LHCN-M2 (cell line): ENCODE measurements at places on chromosomes 3 and 15. TPM values are rescaled to one million over a fixed set of nuclear protein-coding genes. Genes with fewer than 3 reads are reported as not detected.

GRCh38 chr3:194081826-194082225, 54.1 kb upstream of the HES1 start:
- DNase-seq: no peak

DNA sequence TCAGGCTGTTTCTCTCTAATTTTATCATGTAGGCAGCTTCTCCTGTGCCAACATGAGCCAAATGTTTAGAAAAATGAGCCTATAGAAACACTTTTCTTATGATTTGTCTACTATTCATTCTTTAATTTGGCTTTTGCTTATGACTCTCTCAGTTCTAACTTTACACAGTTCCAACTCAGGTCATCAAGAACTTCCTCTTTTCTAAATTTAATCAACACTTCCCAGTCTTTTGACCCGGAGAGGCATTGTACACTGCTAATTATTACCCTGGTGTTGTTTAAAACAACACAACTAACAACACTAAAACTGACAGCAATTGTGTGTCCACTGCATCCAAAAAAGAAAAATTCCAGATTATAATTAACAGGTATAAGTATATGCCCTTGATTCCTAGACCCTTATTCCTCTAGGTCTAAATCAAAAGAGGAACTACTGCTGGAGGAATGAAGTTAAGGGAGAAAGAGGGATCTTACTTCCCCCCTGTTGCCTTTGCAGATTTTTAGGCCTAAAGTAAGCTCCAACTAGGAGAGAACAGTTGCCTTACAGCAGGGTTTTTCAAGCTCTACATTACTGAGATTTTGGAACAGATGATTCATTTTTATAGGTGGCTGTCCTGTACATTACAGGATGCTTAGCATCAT, 332.2 kb upstream of the GOLIM4 start:
- no peak for DNase-seq

DNA sequence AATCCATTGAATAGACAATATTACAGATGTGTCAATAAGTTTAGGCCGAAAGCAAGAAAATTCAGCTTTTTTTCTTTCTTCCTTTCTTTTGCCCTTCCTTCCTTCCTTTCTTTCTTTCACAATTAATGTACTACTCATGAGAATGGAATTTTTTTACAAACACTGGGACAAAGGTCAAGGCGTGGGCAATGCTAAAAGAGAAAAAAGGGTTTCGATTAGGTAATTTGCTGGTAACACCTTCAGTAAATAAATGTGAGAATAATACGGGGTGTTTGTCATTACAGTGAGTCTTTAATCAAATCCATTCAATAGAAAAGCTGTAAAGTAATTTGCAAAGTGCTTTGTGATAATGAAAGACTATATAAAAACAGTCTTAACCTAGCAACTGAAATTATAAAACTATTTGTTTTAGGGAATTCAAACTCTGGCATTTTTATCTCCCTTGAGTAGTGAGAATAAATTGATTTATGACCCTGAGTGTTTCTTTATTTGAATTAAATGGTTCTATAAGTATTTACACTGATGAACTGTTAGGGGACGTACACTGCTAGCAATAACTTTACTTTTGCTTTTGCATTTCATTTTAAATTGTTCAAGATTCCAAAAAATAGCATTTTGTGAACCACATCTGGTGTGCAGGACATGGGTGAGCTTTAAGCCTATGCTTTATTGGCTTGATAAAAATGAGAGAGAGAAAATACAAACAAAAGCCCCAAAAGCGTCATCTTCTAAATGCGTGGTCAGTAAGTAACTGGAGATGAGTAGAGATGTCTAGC, 104.2 kb upstream of the THRB start:
- DNase-seq: peak; percentile 49

- DNase-seq: no peak
These were observed 148.4 kb downstream of the CNTN4 start for GRCh38 chr3:2246873-2247648.

- DNase-seq: no peak
These were observed 511.2 kb downstream of the FOXP1 start for GRCh38 chr3:71072287-71072686.

- no peak for DNase-seq
These were observed 43.9 kb downstream of the DHX30 start for GRCh38 chr3:47846880-47847248.

DNA sequence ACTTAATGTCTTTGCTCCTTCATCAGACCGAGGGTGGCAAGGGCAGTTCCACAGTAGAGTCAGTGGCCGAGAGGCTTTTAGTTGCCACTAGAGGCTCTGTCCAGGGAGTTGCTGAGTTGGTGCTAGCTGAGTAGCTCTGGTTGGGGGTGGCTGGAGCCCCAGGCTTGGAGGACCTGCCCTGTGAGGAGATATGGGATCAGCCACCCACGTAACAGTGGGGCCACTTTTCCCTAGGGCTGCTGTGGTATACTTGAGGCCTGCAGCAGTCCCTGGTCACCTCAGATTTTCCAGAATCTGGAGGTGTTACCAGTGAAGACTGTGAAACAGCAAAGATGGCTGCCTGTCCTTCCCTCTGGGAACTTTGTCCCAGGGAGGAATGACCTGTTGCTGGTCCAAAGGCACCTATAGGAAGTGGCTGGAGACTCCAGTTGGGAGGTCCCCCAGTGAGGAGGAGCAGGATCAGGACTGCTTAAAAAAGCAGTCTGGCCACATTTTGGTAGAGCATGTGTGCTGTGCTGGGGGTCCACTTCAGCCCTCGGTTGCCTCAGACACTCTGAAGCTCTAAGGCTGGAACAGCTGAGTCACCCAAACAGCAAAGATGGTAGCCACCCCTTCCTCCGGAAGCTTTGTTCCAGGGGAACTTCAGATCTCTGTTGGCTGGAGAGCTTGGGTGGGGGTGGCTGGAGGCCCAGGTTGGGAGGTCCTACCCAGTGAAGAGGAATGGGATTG, 72.9 kb downstream of the AKAP13 start:
- DNase-seq: no peak

DNA sequence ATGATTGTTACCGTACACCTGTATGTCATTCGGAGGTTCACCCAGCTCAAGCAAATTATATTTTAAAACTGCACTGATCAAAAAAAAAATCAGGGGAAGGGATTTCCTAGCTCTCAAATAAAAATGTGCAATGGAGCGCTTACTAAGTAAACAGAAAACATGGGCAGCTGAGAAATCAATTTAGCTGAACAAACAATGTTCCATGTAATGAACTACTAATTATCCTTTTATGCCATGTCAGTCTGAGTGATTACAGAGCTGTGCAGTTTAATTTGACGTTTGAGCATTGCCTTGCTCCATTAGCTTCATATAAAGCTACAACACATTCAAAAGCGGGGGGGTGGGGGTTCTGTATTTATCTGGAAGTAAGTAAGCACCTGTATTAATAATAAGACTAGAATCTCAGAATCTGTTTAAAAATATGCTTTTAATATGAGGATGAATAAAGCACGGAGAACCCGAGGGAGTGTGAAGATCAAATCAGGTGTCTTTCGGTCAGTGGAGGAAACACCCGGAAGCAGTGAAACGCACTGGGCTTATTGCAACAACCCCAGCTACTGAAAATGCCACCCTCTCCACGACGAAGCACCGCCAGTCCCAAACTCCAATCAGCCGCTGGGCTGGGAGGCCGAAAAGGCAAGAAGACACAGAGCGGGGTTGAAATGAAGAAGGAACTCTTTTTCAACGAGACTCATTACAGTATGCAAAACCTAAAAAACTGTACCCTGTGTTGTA, 196.5 kb upstream of the ATP11B start:
- DNase-seq: no peak

DNA sequence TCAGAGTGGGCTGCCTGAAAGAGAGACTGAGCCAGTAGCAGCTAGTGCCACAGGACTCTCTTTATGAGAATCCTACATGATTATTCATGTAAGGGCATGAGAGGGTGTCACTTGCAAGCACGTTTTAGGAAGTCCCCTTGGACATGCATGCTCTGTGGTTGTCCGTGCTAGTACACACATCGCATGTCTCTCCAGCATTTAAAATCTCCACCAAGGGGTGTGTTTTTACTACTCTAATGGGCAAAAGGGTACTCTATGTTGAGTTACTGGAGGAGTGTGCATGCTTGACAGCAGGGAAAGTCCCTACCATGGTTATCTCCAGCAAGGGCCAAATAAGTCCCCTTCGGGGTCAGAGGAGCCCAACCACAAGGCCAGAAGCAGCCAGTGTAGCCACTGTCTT, 70.7 kb downstream of the DCLK3 start:
- no peak for DNase-seq

- no peak for DNase-seq
These were observed 38.3 kb upstream of the IL12A start for GRCh38 chr3:159950156-159950898.

- no peak for DNase-seq
These were observed 496.0 kb upstream of the THBS1 start for GRCh38 chr15:39084674-39085530.

DNA sequence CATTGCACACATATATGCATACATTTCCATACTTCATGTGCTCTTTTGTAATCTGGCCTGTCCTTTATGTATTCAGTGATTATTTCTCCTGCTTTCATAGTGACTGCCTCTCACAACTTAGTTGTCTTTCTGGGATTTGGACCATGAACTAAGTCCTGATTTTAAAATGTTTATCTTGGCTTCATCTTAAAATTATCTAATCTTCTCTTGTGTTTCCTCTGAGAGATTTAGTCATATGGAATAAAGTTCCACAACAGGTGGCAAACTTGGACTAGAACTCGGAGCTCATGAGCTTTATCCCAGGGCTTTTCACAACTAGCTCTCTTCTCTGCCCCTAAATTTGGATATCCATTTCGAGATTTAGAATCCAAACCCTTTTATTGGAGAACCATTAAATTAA, 44.3 kb downstream of the U2SURP start:
- peak; percentile 54 for DNase-seq

DNA sequence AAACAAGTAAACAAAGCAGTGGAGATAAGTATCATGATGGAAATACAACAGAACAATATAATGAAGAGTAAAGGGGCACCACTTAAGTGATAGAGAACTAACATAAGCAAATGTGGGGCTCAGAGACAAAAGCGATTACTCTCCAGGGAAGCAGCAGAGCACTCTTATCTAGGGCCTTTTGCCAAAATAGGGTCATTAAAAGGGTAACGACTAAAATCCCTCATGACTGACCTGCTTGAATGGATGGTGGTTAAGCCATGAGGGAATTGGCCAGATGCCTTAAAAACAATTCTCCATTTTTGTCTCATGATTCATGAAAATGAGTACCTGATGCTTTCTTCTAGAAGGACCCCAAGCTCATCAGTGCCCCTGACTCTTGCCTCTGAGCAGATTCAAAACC, 3.2 kb upstream of the SLC7A14 start:
- DNase-seq: no peak

- no peak for DNase-seq
These were observed 50.4 kb downstream of the GLB1 start for GRCh38 chr3:33046521-33046920.

DNA sequence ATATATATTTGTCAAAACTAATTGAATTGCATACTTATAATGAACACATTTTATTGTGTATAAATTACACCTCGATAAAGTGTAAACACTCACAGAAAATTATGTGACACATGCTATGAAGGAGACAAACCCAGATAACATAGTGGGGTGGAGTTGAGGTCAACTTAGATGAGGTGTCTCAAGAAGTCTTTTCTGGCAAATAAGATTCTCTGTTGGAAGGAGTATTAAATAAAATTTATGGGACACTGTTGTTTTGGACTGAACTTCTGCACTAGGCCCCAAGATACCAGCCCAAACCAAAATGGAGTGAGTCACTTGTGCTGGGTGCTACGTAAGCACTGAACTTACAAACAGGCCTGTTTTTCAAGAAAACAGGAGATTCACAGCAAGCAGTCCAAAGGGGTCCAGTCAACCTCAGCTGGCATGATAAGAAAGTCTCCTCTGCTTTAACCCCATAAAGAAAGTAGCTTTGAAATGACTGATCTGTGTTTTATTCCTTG, 18.7 kb downstream of the ACTC1 start:
- no peak for DNase-seq

DNA sequence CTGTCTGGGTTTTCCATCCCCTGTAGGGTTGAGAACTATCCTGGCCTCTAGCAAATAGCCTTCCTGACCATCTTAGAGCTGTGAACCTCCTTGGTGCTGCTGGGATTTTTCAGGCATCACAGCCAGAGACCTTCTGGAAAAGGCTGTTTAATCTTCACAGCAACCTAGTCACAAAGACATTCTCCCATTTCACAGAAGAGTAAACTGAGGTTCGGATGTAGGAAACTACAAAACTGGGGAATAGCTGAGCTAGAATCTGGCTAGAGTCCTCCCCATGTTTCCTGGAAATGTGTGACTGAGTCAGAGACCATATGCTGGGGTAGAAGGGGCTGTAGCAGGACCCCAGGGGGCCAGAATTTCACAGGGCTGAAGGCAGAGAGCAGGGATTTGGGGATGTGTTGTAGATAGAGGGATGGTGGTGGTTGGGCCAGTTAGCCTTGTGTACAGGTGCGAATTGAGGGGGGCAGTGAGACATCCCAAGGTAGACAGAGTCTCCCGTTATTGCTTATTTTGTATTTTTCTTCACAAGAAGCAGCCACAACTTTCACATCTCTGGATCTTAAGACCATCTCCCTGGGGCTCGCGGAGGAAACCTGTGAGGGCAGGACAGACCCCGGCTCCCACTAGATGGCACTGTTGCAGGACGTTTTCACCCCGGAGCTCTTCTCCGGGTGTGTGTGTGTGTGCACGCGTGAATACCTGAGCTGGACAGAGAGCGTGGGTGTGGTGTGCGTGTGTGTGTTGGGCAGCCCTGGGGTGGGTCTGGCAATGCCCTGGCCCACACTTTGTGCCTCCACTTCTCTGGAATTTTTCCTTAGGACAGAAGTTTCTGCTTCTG, 66.9 kb upstream of the PRR23C start:
- DNase-seq: peak; percentile 52

DNA sequence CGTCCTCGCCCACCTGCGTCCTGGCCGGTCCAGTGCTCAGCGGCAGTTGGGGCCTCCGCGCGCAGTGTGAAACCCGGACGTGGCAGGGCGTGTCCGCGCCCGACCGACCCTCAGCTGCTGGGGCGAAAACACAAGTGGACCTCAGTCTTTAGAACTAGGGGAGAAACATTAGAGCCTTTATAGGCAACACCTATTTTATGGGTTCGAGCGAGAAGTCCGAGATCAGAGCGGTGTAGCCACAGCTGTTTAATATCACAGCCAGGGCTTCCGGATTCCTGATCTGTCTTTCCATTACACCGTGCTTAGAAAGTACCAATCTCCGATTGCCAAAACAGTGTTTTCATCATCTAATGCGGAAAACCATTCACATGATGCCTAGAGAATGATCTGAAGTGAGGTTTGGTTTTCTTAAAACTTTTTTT, 506 bp downstream of the RAD51 start:
- peak; percentile 22 for DNase-seq

GRCh38 chr15:52428297-52428696, 100.4 kb downstream of the MYO5A start:
- peak; percentile 28 for DNase-seq

- DNase-seq: no peak
These were observed 38.6 kb downstream of the PIK3R4 start for GRCh38 chr3:130707902-130708601.

GRCh38 chr15:42914728-42915497, 5.7 kb downstream of the TTBK2 start:
- DNase-seq: no peak

The SQOR gene
- 34.0 and 47.8 TPM in 2 replicates for total RNA-seq

The CASR gene
- total RNA-seq: not detected in 2 replicates

The CP gene
- total RNA-seq: 0.06 TPM in 1 of 2 replicates, not detected in the other

The ANKUB1 gene
- total RNA-seq: 0.06 TPM in 1 of 2 replicates, not detected in the other

The FBXL2 gene
- 21.9 and 27.8 TPM in 2 replicates for total RNA-seq

The SSUH2 gene
- total RNA-seq: 0.11 TPM in 1 of 2 replicates, not detected in the other

The PLCB2 gene
- total RNA-seq: 0.75 and 1.9 TPM in 2 replicates

The CCDC54 gene
- not detected in 2 replicates for total RNA-seq

The GOLGA8Q gene
- 0.77 and 1.2 TPM in 2 replicates for total RNA-seq

The LACTB gene
- total RNA-seq: 28.4 and 33.7 TPM in 2 replicates
